ENCODE measurements at places on chromosomes 6 and 20.
A peak's percentile ranks its signal among the peaks of the same experiment; 100 is the strongest.

DNA sequence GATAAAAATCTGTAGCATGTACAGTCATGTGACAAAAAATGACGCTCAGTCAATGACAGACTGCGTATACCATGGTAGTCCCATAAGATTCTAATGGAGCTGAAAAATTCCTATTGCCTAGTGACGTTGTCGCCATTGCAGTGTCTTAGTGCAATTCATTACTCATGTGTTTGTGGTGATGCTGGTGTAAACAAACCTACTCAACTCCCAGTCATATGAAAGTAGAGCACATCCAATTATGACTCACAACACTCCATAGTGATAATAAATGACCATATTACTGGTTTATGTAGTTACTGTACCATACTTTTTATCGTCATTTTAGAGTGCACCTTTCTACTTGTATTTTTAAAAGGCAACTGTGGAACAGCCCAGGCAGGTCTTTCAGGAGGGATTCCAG lies 45.0 kb downstream of the TFAP2A start:
- DNase-seq = no peak
- H3K27me3 ChIP-seq = peaks cover 2% of the 10 kb centered on the region
- no peak overlapping the region for H3K27ac ChIP-seq
- no peak overlapping the region for H3K4me3 ChIP-seq
- H3K36me3 ChIP-seq = no peaks in the 10 kb centered on the region

DNA sequence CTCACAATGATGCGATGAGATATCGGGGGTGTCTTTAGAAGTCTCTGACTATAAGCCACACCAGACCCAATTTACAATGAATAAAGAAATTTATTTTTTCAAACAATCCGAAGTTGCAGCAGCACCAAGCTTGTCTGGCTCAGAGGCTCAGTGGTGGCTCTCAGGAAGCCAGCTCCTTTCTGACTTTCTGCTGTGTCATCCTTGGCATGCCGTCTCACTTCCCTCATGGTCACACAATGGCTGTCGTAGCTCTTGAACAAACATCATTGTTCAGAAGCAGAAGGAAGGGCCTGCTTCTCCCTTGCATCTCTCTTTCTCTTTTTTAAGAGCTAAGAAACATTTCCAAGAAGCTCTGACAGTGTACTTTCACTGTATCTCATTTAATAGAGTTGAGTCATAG lies 299.0 kb downstream of the DOK5 start:
- H3K4me3 ChIP-seq = no peak overlapping the region
- H3K4me1 ChIP-seq = no peaks in the 10 kb centered on the region
- H3K36me3 ChIP-seq = no peaks in the 10 kb centered on the region
- no peaks in the 10 kb centered on the region for H3K27me3 ChIP-seq
- no peak for DNase-seq
- H3K27ac ChIP-seq = no peak overlapping the region

- no peak overlapping the region for H3K4me3 ChIP-seq
- H3K27me3 ChIP-seq = peaks cover 7% of the 10 kb centered on the region
- peaks cover 2% of the 10 kb centered on the region for H3K36me3 ChIP-seq
Observed at GRCh38 chr6:166657531-166657930, 30.5 kb upstream of the RPS6KA2 start.

- peaks cover 3% of the 10 kb centered on the region for H3K36me3 ChIP-seq
- no peak for DNase-seq
- H3K27ac ChIP-seq = peak overlapping the region; percentile 31
- peaks cover 17% of the 10 kb centered on the region for H3K4me1 ChIP-seq
Observed at GRCh38 chr20:1722513-1723050, 65.0 kb upstream of the SIRPG start.

- H3K4me3 ChIP-seq = no peak overlapping the region
- H3K27me3 ChIP-seq = no peaks in the 10 kb centered on the region
- DNase-seq = no peak
- no peaks in the 10 kb centered on the region for H3K4me1 ChIP-seq
Observed at GRCh38 chr6:64010010-64010409, 374.4 kb downstream of the PHF3 start.

- H3K4me1 ChIP-seq = peaks cover 2% of the 10 kb centered on the region
- H3K27me3 ChIP-seq = peaks cover 3% of the 10 kb centered on the region
- H3K36me3 ChIP-seq = no peaks in the 10 kb centered on the region
- no peak for DNase-seq
Observed at GRCh38 chr6:168866534-168866933, 387.1 kb downstream of the THBS2 start.

GRCh38 chr20:14672066-14672465 lies 334.7 kb upstream of the FLRT3 start:
- H3K4me1 ChIP-seq = no peaks in the 10 kb centered on the region
- H3K27ac ChIP-seq = no peak overlapping the region
- no peaks in the 10 kb centered on the region for H3K36me3 ChIP-seq
- DNase-seq = no peak
- H3K27me3 ChIP-seq = no peaks in the 10 kb centered on the region

DNA sequence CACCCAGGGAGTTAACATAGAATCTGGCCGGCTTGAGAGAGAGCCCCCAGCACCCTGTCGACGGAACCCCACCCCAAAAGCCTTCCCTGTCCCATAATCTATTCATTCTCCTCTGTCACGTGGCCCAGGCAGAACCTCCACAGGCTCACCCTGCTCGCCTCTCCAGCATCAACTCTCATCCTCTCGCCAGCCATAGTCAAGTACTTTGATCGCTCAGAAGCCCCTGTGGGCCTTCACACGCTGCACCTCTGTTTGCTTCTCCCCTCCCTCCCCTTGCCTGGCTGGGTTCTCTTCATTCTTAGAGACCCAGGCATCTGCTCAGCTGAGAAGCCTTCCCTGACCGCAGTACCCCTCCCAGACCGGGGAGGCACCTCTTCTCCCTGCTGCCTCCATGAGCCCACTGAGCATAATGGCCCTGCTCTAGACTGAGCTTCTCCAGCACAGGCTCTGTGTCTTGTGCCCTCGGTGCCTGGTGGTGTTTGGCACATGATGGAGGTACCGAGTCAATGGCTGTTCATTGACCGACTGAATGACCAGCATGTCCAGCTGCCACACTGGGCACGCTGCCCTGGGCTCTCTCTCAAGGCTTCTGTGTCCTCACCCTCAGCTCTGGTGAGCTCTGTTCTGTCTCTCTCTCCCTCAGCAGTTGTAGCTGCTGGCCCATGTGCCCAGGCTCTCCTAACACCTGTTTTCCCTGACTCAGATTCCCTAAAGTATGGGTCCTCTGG lies 33.7 kb downstream of the PKIG start:
- peak overlapping the region; percentile 91 for H3K27ac ChIP-seq
- H3K27me3 ChIP-seq = no peaks in the 10 kb centered on the region
- peaks cover 38% of the 10 kb centered on the region for H3K36me3 ChIP-seq

DNA sequence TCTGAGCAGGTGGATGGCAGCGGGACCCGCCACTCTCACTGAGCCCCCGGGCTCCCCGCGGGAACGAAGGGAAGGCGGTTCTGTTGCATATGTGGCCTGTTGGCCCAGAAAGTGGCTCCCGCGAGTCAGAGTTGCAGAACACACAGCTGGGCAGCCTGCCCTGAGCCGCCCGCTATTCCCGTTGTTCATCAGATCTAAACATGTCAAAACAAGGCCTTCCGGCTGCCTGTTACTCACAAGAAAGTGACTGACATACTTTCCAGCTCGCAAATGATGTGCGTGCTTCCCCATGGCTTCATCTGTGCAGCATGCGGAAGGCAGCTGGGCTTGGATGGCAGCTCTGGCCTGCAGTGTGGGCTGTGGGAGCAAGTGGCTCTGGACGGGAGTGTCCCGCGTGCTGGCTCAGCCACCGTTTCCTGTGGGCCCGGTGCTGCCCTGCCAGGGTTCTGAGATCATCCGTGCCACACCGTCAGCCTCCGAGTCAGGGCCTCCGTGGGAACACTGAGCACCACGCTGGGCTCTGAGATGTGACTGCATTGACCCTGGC lies 227.3 kb downstream of the ERMARD start:
- H3K4me1 ChIP-seq = no peaks in the 10 kb centered on the region
- H3K27ac ChIP-seq = no peak overlapping the region
- H3K4me3 ChIP-seq = no peak overlapping the region
- H3K36me3 ChIP-seq = no peaks in the 10 kb centered on the region

GRCh38 chr6:149028767-149029405 lies 282.1 kb downstream of the UST start:
- H3K4me3 ChIP-seq = no peak overlapping the region
- peaks cover 10% of the 10 kb centered on the region for H3K36me3 ChIP-seq
- peak; percentile 65 for DNase-seq
- peak overlapping the region; percentile 11 for H3K27ac ChIP-seq

GRCh38 chr6:136253734-136254133 lies 3.6 kb upstream of the MTFR2 start:
- H3K27me3 ChIP-seq = no peaks in the 10 kb centered on the region
- no peak for DNase-seq
- H3K27ac ChIP-seq = no peak overlapping the region
- no peaks in the 10 kb centered on the region for H3K36me3 ChIP-seq

- no peak for DNase-seq
- H3K4me3 ChIP-seq = no peak overlapping the region
- H3K36me3 ChIP-seq = no peaks in the 10 kb centered on the region
- peaks cover 5% of the 10 kb centered on the region for H3K4me1 ChIP-seq
- H3K27me3 ChIP-seq = peaks cover 3% of the 10 kb centered on the region
Observed at GRCh38 chr6:107843400-107843799, 19.3 kb upstream of the SCML4 start.

DNA sequence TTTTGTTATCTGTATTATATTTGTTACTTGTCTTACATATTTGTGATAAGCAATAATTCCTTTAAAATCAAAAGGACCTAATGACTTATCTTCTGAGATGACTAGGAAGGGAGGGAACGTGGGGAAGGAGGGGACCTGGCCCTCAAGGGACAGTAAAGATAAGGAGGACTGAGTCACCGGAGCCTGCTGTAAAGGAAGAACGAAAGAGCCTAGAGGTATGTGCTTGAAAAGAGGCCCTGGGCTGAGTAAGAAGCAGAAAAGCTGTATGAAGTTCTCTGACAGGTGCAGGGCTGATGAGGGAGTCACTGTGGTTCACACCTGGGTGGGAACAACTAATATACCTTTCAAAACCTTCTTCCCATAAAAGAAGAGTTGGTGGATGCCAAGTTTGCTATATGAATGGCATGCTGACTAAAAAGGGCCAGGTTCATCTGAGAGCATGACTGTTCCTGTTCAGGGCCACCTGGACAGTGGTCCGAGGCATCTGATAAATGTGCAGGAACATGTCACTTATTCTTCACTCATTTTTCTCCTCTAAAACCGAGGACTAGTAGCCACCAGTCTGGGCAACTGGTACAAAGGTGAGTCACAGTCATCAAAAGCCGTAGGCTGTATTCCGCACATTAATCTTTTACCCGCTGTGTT lies 111.3 kb downstream of the TNFAIP3 start:
- no peak overlapping the region for H3K27ac ChIP-seq
- no peak for DNase-seq
- no peak overlapping the region for H3K4me3 ChIP-seq
- H3K36me3 ChIP-seq = no peaks in the 10 kb centered on the region
- peaks cover 3% of the 10 kb centered on the region for H3K4me1 ChIP-seq

GRCh38 chr20:3784216-3784853 lies 2.2 kb downstream of the CENPB start:
- peaks cover 4% of the 10 kb centered on the region for H3K36me3 ChIP-seq
- no peak for DNase-seq
- H3K27ac ChIP-seq = peak overlapping the region; percentile 51
- peaks cover 41% of the 10 kb centered on the region for H3K4me1 ChIP-seq
- H3K27me3 ChIP-seq = peaks cover 4% of the 10 kb centered on the region

GRCh38 chr6:134902074-134902861 lies 47.6 kb downstream of the ALDH8A1 start:
- H3K27ac ChIP-seq = no peak overlapping the region
- no peak for DNase-seq
- no peaks in the 10 kb centered on the region for H3K36me3 ChIP-seq
- no peaks in the 10 kb centered on the region for H3K27me3 ChIP-seq

GRCh38 chr6:131792091-131792496 lies 15.7 kb upstream of the ENPP1 start:
- no peak for DNase-seq
- H3K4me1 ChIP-seq = no peaks in the 10 kb centered on the region
- no peak overlapping the region for H3K4me3 ChIP-seq
- H3K36me3 ChIP-seq = no peaks in the 10 kb centered on the region

DNA sequence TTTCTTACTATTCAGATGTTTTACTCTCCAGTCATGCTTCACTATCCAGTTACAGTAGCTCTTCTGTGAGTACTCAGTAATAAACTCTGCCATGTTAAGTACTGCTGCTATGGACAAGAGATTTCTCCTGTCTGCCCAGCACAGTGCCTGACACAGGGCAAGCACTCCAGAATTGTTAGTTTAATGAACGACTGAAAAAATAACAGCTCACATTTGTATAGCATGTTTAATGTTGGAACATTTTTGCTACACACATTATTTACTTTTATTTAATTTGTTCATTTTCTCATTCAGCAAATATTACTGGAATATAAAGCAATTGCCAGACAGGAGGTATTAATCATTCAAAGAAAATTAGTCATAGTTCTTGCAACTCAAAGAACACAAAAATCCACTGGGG lies 142.6 kb upstream of the HMGN3 start:
- H3K27me3 ChIP-seq = peaks cover 2% of the 10 kb centered on the region
- no peaks in the 10 kb centered on the region for H3K36me3 ChIP-seq
- no peak overlapping the region for H3K27ac ChIP-seq
- no peaks in the 10 kb centered on the region for H3K4me1 ChIP-seq
- H3K4me3 ChIP-seq = no peak overlapping the region

GRCh38 chr6:19994909-19995308 lies 157.7 kb downstream of the ID4 start:
- no peak overlapping the region for H3K4me3 ChIP-seq
- DNase-seq = no peak
- peaks cover 3% of the 10 kb centered on the region for H3K27me3 ChIP-seq
- peaks cover 1% of the 10 kb centered on the region for H3K36me3 ChIP-seq
- H3K27ac ChIP-seq = no peak overlapping the region

GRCh38 chr6:151701911-151702562 lies 105.4 kb upstream of the ESR1 start:
- peak; percentile 18 for DNase-seq
- H3K27me3 ChIP-seq = no peaks in the 10 kb centered on the region
- H3K4me3 ChIP-seq = peak overlapping the region; percentile 75
- peak overlapping the region; percentile 90 for H3K27ac ChIP-seq
- H3K4me1 ChIP-seq = peaks cover 14% of the 10 kb centered on the region
- no peaks in the 10 kb centered on the region for H3K36me3 ChIP-seq

- peak overlapping the region; percentile 54 for H3K27ac ChIP-seq
- no peak overlapping the region for H3K4me3 ChIP-seq
- H3K36me3 ChIP-seq = peaks cover 43% of the 10 kb centered on the region
Observed at GRCh38 chr20:41594514-41595322, 23.5 kb downstream of the CHD6 start.

- no peaks in the 10 kb centered on the region for H3K4me1 ChIP-seq
- H3K36me3 ChIP-seq = no peaks in the 10 kb centered on the region
- H3K27me3 ChIP-seq = no peaks in the 10 kb centered on the region
- no peak overlapping the region for H3K4me3 ChIP-seq
Observed at GRCh38 chr20:16189371-16189770, 383.9 kb downstream of the KIF16B start.

DNA sequence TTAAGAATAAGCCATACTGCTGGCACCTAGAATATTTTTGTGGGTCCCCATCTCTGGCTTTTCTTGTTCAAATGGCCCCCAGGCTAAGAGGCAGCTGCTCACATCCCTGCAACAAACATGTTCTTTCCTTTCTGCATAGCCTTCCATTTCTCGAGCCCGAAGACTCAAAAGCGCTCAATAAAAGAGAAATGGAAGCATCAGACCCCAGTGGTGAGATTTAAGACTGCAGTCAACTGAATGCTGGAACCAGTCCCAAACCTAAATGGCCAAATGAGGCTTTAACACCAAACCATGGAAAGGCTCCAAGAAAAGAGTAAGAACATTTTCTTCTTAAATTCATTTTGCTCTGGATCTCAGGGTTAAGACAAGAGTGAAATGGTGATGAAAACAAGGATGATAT lies 122.1 kb upstream of the TRAF3IP2 start:
- H3K27ac ChIP-seq = no peak overlapping the region
- no peaks in the 10 kb centered on the region for H3K27me3 ChIP-seq
- DNase-seq = no peak
- H3K4me3 ChIP-seq = no peak overlapping the region
- no peaks in the 10 kb centered on the region for H3K36me3 ChIP-seq

All from memory B cell (primary cell).